ENCODE measurements at places on chromosomes 13 and 19.

- H3K4me1 ChIP-seq, result peaks cover 48% of the 10 kb centered on the region
- H3K4me3 ChIP-seq, result peak overlapping the region; percentile 96
- no peaks in the 10 kb centered on the region for H3K36me3 ChIP-seq
- peaks cover 22% of the 10 kb centered on the region for H3K27me3 ChIP-seq
- peak overlapping the region; percentile 58 for H3K27ac ChIP-seq
- DNase-seq, result peak; percentile 32
Measured at GRCh38 chr13:77698201-77699058, 943 bp downstream of the SLAIN1 start.

DNA sequence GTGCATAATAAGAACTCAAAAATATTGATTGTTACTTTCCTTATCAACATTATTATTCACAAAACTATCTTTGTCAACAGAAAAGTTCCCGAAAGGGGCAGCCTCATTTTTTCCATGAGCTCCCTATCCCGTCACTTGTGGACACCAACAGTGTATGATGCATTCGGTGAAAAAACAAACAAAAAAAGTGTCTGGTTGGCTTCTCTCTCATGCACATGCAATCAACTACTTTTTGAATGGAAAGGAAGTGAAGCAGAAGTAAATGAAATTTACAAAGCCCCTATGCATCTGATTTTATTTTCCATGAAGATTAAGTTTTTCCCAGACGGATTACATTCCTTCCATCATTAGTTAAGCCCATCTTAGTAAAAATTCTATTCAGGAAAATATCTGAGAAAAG lies 526.9 kb downstream of the RFC3 start:
- DNase-seq, result no peak
- H3K27me3 ChIP-seq, result no peaks in the 10 kb centered on the region
- no peaks in the 10 kb centered on the region for H3K36me3 ChIP-seq
- peaks cover 28% of the 10 kb centered on the region for H3K4me1 ChIP-seq
- no peak overlapping the region for H3K4me3 ChIP-seq

DNA sequence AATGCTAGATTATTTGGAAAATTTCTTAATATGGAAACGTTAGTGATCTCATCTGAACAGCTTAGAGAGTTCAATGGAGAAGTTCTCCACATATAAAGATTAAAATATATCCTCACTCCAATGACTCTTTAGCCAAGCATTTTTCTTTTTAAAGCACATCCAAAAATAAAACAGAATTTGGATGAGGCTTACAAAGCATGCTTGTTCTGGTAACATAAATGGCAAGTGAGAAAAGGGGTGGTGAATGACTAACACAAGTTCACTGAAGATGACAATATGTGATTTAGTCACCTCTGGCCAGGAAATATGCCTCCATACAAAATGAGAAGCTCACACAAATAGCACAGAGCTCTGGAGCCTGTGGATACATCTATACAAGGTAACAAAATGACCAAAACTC lies 253.0 kb downstream of the PCDH20 start:
- no peaks in the 10 kb centered on the region for H3K27me3 ChIP-seq
- no peaks in the 10 kb centered on the region for H3K36me3 ChIP-seq
- no peaks in the 10 kb centered on the region for H3K4me1 ChIP-seq
- H3K27ac ChIP-seq, result no peak overlapping the region
- H3K4me3 ChIP-seq, result no peak overlapping the region

DNA sequence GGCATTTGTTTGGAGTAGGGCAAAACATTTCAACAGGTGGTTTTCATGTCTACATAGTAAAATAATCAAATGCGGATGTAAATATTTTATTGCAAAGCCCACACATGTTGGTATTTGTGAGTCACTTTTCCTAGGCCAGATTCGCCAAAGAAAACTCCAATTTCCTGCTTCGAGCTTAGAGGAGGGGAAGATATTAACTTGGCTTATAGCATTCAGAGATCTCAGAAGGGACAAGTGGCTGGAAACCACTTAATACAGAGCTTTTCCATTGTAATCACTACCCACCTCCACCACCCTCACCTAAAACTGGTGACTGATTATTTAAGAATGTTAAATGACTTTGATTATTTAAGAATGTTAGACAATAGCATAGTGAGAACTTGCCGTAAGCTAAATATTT lies 530.6 kb upstream of the SPRY2 start:
- H3K4me1 ChIP-seq, result peaks cover 26% of the 10 kb centered on the region
- H3K27ac ChIP-seq, result no peak overlapping the region
- no peak overlapping the region for H3K4me3 ChIP-seq

- no peaks in the 10 kb centered on the region for H3K36me3 ChIP-seq
- no peaks in the 10 kb centered on the region for H3K27me3 ChIP-seq
- H3K27ac ChIP-seq, result no peak overlapping the region
- no peak for DNase-seq
- peaks cover 21% of the 10 kb centered on the region for H3K4me1 ChIP-seq
Measured at GRCh38 chr13:26019251-26019650, 32.6 kb downstream of the SHISA2 start.

DNA sequence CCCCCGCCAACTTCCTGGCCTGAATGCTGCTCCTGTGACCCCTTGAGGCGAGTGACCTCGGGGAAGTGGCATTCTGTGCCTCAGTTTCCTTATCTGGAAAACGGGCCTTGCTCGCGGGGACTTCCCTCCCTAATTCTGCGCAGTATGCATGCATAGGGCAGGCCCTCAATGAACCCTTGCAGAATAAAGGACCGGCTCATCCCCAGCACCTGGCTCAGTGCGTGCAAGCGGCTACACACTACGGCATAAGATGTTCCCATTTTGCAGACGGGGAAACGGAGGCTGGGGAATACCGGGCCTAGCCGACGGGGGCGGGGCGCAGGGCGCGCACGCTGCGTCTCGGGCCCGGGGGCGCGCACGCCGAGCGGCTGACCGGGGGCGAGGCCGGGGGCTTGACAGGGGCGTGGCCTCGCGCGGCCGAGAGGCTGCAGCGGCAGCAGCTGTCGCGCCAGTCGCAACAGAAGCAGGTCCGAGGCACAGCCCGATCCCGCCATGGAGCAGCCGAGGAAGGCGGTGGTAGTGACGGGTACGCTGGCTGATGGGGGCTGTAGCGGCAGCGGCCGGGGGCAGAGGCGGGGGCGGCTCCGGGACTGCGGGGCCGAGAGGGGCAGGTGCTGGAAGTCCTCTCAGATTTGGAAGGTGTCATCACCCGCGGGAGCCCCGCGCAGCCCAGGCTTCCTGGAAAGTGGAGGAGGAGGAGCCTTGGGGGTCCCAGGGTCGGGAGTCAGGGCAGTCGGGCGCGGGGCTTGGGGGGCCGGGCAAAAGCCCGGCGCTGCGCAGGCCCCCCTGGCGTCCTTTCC lies at the start of gene PGPEP1:
PGPEP1 (plus strand) TSS at position 409 of the 800 bp plus-strand sequence; CDS start at position 493, 84 bp downstream.
- peak; percentile 60 for DNase-seq
- H3K4me3 ChIP-seq, result peak within 1 kb of the TSS; percentile 79
- peaks cover 75% of the 10 kb centered on the region for H3K27me3 ChIP-seq
- H3K36me3 ChIP-seq, result no peaks in the 10 kb centered on the region

- no peak for DNase-seq
- no peaks in the 10 kb centered on the region for H3K4me1 ChIP-seq
- H3K27me3 ChIP-seq, result no peaks in the 10 kb centered on the region
Measured at GRCh38 chr19:2037651-2038255, 13.3 kb downstream of the MKNK2 start.

GRCh38 chr19:19460761-19461265 lies 54.5 kb downstream of the TSSK6 start:
- H3K4me3 ChIP-seq, result peak overlapping the region; percentile 22
- DNase-seq, result no peak
- H3K36me3 ChIP-seq, result peaks cover 10% of the 10 kb centered on the region
- peaks cover 62% of the 10 kb centered on the region for H3K4me1 ChIP-seq

DNA sequence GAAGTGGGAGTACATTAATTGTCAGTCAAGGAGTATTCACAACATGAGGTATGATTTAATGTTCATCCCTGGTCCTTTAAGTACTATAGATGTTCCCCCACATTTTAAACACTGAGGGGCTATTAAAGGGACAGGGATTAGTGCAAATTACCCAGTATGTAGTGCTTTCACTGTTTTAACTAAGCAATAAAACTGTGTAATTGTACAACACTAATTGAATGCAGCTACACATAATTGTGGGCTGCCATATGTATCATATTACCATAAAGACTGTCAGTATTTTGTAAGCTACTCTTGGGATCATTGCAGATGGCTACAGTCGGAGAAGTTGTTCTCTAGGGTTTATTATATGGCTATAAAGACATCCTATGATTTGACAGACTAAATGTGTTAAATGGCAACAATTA lies 316.6 kb downstream of the DCLK1 start:
- no peaks in the 10 kb centered on the region for H3K27me3 ChIP-seq
- DNase-seq, result no peak
- H3K27ac ChIP-seq, result no peak overlapping the region
- no peaks in the 10 kb centered on the region for H3K4me1 ChIP-seq

DNA sequence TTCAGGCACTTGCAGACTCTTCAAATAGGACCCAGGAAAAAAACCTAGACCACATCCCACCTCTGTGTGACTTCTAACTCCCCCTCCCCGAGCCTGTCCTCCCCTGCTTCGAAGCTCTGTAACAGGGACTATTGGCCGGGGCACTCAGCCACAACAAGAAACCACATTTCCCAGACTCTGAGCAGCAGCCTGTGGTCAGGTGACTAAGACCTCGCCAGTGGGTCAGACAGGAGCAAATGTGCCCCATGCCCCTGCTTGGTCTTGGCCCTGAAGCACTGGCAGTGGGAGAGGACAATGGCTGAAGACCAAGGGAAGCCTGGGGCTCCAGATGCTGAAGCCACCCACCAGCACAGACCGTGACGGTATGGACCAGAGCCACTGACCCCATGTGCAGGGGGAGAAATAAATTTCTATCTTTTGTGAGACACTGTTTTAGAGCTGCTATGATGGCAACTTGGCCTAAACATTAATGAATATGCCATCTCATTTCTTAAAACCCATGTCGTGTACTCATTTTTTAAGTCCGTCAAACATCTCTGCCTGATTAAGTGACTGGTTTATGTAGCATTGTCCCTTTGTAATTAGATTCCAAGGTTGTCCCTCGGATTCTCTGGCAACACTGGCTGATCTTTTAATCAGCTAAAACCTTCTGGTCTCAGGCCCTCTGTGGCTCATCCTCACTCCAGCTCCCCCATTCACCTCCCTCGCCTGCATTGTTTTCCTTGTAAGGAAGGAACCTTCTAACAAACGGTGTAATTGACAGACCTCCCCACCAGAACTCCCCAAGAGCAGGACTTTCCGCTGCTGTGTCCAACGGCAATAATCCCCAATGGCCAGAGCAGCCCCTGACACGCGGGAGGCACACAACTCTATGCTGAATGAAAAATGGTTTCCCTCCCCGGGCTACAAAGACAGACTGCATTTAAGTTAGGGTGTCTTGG lies 98.4 kb downstream of the STK24 start:
- no peak for DNase-seq
- H3K36me3 ChIP-seq, result peaks cover 2% of the 10 kb centered on the region
- peaks cover 59% of the 10 kb centered on the region for H3K4me1 ChIP-seq

GRCh38 chr19:13154241-13154778 lies 4.1 kb downstream of the IER2 start:
- peak overlapping the region; percentile 90 for H3K27ac ChIP-seq
- DNase-seq, result peak; percentile 28
- peaks cover 12% of the 10 kb centered on the region for H3K27me3 ChIP-seq
- H3K36me3 ChIP-seq, result peaks cover 4% of the 10 kb centered on the region

DNA sequence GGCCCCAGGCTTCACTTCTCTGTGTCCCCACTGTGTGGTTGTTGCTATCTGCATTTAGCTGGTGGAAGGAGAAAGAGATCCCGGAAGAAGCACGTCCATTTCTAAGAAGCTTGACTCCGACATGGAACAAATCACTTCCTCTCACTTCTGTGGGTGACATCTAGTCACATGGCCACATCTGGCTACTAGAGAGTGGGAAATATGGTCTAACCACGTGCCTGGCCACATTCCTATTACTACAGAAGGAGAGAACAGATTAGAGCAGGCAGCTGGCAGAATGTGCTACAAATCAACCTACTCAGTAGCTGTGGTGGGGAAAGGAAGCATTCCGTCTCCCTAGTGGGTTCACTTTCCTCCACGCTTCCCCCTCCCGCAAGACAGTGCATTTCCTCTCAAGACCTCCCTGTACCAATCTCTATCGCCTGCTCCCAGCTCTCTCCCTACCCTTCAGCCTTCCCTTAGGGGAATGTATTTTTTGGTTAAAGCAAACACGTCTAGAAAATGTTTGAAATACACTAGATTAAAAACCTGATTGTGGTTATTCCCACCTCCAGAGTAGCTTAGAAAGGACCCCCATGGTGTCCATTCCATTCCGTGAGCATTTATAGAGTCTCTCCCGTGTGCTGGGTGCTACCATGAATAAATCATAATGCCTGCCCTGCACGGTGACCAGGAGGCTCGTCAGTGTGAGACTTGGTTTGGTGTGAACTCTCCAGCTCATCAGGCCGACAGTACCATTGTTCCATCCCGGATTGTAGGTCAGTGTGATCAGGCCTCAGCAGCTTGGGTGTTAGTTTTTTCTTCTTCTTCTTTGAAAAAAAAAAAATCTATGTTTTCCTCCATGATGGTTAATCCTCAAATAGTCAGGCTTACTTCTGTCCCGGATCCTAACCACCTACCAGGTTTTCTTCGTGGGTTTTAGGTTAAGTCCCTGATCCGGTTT lies 8.0 kb upstream of the AMER2 start:
- peaks cover 29% of the 10 kb centered on the region for H3K4me1 ChIP-seq
- H3K27me3 ChIP-seq, result peaks cover 12% of the 10 kb centered on the region
- no peak for DNase-seq
- H3K36me3 ChIP-seq, result no peaks in the 10 kb centered on the region
- peak overlapping the region; percentile 41 for H3K27ac ChIP-seq

DNA sequence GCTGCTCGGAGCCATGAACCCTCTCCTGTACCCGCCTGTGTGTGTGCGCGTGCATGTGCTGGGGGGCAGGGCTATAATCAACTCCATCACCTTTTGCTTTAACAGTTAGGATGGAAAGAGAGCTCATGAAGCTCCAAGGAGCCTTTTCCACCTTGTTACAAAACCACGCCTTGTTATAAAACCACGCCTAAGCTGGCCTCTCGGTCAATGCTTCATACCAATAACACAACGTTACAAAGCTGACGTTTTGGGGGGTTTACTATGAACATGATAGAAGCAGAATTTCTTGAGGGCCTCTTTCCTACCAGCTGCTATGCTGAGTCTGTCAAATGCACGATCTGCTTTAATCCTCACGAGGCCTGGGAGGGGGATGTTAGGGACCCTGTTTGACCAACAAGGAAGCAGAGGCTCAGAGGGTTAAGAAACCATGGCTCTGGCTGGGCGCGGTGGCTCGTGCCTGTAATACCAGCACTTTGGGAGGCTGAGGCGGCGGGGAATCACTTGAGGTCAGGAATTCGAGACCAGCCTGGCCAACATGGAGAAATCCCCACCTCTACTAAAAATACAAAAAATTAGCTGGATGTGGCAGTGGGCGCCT lies 11.9 kb downstream of the CAPS start:
- H3K4me3 ChIP-seq, result no peak overlapping the region
- H3K27ac ChIP-seq, result no peak overlapping the region
- H3K27me3 ChIP-seq, result no peaks in the 10 kb centered on the region
- DNase-seq, result no peak
- H3K36me3 ChIP-seq, result peaks cover 5% of the 10 kb centered on the region

- no peak overlapping the region for H3K27ac ChIP-seq
- H3K36me3 ChIP-seq, result peaks cover 76% of the 10 kb centered on the region
- no peaks in the 10 kb centered on the region for H3K4me1 ChIP-seq
- H3K27me3 ChIP-seq, result no peaks in the 10 kb centered on the region
Measured at GRCh38 chr13:20582026-20582425, 15.1 kb downstream of the IFT88 start.

GRCh38 chr19:44677019-44677811 lies 5.9 kb downstream of the CEACAM19 start:
- H3K27ac ChIP-seq, result peak overlapping the region; percentile 79
- H3K27me3 ChIP-seq, result no peaks in the 10 kb centered on the region
- no peak for DNase-seq

GRCh38 chr13:67967031-67967430 lies 736.9 kb upstream of the PCDH9 start:
- no peak overlapping the region for H3K4me3 ChIP-seq
- H3K4me1 ChIP-seq, result peaks cover 11% of the 10 kb centered on the region
- no peaks in the 10 kb centered on the region for H3K27me3 ChIP-seq
- DNase-seq, result no peak

Data from neural crest cell (in vitro differentiated cells).